ENCODE measurements at places on chromosomes 3 and 15. TPM values are rescaled to one million over a fixed set of nuclear protein-coding genes. Genes with fewer than 3 reads are reported as not detected.

DNA sequence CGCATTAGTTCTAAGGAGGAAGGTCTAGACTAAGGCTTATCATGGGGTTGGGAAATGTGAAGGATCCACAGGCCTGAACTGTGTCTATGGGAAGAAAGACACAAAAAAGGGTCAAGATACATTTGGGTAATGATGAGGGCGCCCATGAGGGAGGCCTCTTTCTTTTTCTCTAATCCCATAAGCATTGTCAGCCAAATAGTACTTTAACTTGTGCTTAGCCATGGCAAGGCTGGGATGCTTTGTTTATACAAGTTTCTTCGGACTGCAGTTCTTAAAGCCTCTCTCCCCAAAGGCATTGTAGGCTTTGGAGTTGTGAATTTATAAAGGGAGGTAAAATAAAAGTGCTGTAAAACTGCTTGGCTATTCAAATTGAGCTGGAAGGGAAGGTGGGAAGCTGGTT, 23.4 kb downstream of the ARMC8 start:
- H3K4me3 ChIP-seq = no peak overlapping the region
- H3K36me3 ChIP-seq = no peaks in the 10 kb centered on the region
- H3K27ac ChIP-seq = no peak overlapping the region
- no peak for DNase-seq
- no peaks in the 10 kb centered on the region for H3K4me1 ChIP-seq

GRCh38 chr3:108221393-108221792, 831 bp downstream of the IFT57 start:
- no peaks in the 10 kb centered on the region for H3K27me3 ChIP-seq
- DNase-seq = no peak
- H3K4me3 ChIP-seq = peak overlapping the region; percentile 59
- no peaks in the 10 kb centered on the region for H3K36me3 ChIP-seq
- peak overlapping the region; percentile 95 for H3K27ac ChIP-seq
- H3K4me1 ChIP-seq = peaks cover 24% of the 10 kb centered on the region

- H3K27me3 ChIP-seq = no peaks in the 10 kb centered on the region
- DNase-seq = no peak
- no peak overlapping the region for H3K4me3 ChIP-seq
- H3K36me3 ChIP-seq = peaks cover 18% of the 10 kb centered on the region
- H3K27ac ChIP-seq = no peak overlapping the region
These were observed 120.0 kb downstream of the GHSR start for GRCh38 chr3:172328282-172328681.

DNA sequence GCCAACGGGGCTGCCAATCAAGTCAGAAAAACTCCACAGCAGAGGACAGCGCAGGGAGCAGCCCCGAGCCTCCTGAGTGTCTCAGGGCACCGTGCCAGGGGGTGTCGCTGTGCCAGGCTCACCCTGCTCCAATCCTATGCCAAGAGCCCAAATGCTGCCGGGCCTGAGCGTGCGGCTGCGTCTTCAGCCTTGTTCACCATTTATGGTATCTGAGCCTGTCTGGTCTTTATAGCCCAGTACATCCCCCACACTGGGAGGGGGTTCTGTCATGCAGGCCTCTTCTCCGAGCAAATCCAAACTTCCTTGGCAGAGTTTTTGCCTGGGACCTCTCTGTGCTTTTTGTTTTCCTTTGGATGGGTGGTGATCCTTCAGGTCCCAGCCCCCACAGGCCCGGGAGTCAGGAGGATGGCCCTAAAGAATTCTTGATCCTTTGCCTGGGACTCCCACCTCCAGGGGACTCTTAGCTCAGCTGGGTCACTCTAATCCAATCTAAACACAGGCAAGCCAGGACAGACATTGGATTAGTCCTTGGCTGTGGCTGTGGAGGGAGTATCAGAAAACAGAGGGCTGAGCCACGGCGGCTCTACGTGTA, 135.1 kb upstream of the HACD2 start:
- H3K36me3 ChIP-seq = no peaks in the 10 kb centered on the region
- no peak overlapping the region for H3K4me3 ChIP-seq
- DNase-seq = no peak
- no peak overlapping the region for H3K27ac ChIP-seq

DNA sequence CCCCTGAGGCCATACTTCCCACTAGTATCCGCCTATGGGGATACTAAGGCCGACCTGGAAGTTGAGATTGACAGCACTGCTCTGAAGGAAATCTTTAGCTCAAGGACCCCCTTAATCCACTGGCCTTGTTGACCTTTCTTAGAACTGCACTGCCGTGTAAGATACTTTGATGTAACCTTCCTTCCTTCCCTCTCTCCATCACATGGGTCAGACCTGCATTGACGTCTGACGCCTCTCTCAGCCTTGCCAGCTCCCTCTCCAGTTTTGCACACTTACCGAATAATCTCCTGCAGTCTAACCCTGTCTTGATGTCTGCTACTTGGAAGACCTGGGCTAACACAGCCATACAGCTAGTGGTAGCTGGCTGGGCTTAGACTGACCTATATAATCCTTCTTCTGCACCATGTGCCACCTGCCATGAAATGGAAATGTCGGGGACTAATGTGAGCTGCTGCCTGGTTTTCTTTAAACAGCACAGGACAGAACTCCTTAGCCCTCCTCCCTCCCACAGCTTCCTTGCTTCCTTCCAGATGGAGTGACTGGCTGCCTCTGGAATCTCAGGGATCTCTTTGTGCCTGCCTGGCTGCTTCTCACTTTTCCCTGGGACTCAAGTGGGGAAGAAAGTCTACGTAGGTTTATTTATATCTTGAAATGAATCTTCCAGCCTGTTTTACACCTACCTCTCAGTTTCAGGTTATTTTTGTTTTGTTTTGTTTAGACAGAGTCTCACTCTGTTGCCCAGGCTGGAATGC, 39.2 kb upstream of the HERC1 start:
- no peaks in the 10 kb centered on the region for H3K4me1 ChIP-seq
- H3K27ac ChIP-seq = no peak overlapping the region

DNA sequence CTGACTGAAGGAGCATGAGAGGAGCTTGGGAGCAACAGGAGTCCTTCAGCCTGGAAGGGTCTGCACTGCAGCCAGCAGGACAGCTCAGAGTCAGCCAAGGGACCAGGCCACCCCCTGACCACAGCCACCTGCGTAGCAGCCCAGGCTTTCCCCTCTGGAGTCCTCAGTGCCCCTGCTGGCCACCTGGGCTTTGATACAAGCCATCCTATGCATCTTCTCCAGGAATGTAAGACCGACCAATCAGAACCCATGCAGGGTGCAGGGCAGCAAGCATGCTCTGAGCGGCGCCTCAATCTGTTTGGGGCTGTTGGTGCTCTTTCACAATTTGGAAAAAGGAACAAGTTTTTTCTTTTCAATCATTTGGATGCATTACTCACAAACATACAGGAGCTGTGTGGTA, 52.0 kb downstream of the DZIP1L start:
- H3K4me3 ChIP-seq = no peak overlapping the region
- no peak overlapping the region for H3K27ac ChIP-seq
- H3K36me3 ChIP-seq = no peaks in the 10 kb centered on the region
- no peaks in the 10 kb centered on the region for H3K27me3 ChIP-seq

DNA sequence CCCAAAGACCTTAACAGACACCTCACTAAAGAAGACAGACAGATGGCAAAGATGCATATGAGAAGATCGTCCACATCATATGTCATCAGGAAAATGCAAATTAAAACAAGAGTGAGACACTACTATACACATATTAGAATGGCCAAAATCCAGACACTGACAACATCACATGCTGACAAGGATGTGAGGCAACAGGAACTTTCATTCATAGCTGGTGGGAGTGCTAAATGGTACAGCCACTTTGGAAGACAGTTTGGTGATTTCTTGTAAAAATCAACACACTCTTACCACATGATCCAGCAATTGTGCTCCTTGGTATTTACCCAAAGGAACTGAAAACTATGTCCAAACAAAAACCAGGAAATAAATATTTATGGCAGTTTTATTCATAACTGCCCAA, 17.6 kb downstream of the CHDH start:
- H3K4me3 ChIP-seq = no peak overlapping the region
- H3K27ac ChIP-seq = no peak overlapping the region
- no peak for DNase-seq

- peaks cover 3% of the 10 kb centered on the region for H3K27me3 ChIP-seq
- H3K36me3 ChIP-seq = no peaks in the 10 kb centered on the region
- no peaks in the 10 kb centered on the region for H3K4me1 ChIP-seq
- no peak overlapping the region for H3K27ac ChIP-seq
These were observed 256.6 kb upstream of the ROPN1 start for GRCh38 chr3:124248471-124249028.

DNA sequence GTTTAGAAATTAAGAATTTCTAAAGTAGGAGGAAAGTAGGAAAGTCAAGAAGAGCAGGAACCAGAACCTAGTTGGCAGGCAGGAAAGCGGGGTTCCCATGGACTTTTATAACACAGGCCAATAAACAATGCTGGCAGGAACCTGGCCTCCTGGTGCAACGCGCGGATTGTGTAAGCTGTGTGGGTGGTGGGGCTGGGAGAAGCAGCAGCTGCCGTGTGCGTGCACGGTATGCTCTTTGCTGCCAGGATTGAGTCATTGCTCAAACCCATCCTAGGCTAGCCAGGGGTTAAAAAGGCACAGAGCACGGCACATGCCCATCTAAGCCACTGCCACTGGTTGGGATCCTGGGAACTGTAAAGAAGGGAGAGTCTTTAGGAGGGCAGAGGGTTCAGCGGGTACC, 209.9 kb upstream of the RGMA start:
- H3K4me1 ChIP-seq = no peaks in the 10 kb centered on the region
- no peak for DNase-seq
- H3K27ac ChIP-seq = no peak overlapping the region
- no peak overlapping the region for H3K4me3 ChIP-seq
- H3K27me3 ChIP-seq = no peaks in the 10 kb centered on the region

The ALCAM gene
- total RNA-seq = 3.4 TPM
